ENCODE measurements at places on chromosomes 3 and 15.

DNA sequence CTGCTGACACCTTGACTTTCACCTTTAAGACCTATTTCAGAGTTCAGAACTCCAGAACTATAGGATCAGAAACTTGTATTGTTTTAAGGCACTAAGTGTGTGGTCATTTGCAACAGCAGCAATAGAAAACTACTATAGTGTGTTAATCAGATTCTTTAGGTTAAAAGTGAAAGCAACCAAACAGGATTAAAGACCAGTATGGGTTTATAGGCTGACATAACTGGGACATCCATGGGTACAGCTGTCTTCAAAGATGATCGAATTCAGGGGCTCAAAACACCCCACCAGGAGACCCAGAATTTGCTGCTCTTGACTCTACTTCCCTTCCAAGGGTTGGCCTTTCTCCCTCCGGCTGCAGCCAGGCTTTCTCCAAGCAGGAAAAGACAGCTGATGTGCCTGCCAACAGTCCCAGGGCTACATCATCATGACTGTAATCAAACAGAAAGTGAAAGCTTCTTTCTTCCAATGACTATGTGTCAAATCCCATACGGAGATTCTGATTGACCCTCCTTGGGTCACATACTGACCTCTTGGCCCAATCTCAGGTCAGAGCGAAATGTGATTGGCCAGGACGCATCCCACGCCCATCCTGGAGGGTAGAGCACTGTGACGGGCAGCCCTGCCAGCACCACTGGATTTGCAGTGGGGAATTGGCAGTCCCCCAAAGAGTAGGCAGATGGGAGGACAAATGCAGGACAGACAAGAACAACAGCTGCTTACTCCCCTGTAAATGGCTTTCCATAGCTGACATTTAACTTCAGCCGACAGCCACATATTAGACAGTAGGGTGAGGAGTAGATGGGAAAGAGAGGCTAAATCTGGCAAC is 51.4 kb upstream of the RNF7 start:
- DNase-seq = peak; percentile 69

DNA sequence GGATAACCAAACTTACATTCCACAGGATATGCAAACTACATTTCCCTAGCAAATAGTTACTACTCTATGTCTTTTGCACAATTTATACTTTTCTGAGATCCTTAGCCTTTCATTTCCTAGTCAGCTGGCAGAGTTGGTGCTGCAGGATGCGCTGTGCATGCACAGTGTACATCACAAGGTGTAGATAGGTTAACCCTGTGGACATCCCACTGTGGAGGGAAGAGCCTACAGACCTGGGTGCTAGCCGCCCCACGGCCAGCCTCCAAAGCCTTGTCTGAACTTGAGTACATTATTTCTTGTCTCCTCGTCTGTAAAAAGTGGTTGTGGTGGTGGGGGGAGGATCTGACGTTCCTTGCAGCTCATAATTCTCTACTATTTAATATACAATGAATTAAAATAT is 3.5 kb downstream of the TNFSF10 start:
- no peak for DNase-seq

GRCh38 chr3:73284472-73284871 is 223.0 kb downstream of the EBLN2 start:
- DNase-seq = no peak

DNA sequence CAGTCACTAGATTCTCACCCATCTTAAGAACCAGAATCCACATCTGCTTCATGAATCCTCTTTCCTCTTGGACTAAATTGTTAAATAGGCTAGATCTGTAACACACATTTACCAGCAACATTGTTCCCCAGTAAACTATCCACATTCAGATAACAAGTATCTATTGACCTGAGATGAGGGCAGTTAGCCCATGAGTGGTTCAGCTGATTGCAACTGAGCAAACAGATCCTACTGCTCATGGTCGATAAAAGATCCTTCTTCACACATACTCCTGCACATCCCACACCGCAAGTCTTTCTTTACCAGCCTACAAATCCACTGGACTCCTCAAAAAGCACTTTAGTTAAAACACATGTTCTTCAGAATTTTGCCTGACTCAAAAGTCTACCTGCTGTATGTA is 59.2 kb downstream of the UACA start:
- no peak for DNase-seq

DNA sequence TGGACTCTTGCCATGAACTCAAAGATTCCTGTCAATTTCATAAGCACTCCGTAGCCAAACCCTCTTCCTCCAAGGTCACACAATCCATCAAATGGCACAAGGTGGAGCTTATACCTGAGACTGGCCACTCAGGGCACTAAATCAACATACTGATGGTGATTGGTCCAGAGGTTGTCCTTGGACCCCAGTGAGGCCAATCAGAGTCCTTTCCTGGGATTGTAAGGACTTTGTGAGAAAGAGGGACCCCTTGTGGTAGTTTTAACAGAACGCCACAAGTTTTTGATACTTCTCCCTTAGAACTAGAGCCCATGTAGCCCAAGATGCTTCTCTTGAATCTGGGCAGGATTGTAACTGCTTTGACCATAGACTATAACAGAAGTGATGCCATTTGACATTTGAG is 44.4 kb upstream of the LARS2 start:
- peak; percentile 71 for DNase-seq

GRCh38 chr3:79418855-79419621 is 348.8 kb downstream of the ROBO1 start:
- DNase-seq = no peak

GRCh38 chr3:192812743-192813383 is 85.5 kb upstream of the FGF12 start:
- DNase-seq = peak; percentile 82

- peak; percentile 57 for DNase-seq
Measured at GRCh38 chr3:10983219-10983916, 9.2 kb upstream of the SLC6A1 start.

GRCh38 chr15:38084289-38084688 is 149.8 kb downstream of the TMCO5A start:
- no peak for DNase-seq

DNA sequence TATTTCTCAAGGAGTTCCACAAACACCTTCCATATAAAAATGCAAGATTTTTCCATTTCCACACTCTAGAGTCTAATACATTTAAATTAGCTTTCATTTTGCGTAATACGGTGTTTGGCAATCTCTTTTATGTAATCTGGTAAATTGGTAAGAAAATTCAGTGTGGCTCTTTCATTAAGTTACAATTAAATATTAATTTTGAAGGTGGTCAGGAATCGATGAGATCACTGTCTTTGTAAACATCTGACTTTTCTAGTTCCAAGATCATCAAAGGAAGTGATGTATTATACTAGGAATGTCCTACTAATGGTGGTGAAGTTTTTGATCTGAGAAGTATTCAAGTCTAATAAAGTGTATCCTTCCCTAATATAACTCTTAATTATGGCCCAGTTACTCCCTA is 1.1 kb upstream of the UTS2B start:
- DNase-seq = no peak

DNA sequence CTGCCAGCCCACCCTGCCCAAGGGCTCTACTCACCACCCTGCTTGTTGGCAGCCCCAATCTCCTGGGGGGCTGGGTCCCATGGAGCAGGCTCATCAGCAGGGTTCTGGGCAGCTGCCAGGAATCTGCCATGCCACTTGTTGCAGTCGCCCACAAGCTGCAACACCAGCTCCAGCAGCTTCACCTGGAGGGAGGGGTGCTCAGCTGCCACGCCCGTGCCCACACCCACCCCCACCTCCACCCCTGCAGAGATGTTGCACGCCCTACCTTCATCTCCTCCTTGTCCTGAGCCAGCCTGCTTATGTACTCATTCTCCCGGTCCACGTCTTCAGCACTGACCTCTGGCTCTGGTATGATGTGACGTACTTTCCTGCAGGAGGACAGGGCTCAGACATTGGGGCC is 77.9 kb upstream of the C2CD4B start:
- DNase-seq = no peak

- no peak for DNase-seq
Measured at GRCh38 chr15:40192942-40193341, 32.1 kb downstream of the BUB1B start.

DNA sequence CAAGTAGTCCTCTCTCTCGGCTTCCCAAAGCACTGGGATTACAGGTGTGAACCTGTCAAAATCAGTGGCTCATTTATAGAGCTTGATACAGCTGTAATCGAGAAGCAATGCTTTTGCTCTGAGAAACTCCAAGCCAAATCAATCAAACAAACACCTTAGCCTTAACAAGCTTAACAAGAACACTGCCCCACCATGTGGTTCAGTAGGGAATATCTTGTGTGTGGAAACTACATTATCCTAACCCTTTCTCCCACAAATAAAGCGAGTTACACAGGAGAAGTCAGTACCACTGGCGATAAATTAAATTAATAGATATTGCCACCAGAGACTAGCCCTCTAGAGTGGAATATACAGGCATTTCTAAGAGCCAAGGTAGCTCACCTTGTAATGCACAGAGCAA is 13.9 kb downstream of the CDAN1 start:
- DNase-seq = peak; percentile 35

DNA sequence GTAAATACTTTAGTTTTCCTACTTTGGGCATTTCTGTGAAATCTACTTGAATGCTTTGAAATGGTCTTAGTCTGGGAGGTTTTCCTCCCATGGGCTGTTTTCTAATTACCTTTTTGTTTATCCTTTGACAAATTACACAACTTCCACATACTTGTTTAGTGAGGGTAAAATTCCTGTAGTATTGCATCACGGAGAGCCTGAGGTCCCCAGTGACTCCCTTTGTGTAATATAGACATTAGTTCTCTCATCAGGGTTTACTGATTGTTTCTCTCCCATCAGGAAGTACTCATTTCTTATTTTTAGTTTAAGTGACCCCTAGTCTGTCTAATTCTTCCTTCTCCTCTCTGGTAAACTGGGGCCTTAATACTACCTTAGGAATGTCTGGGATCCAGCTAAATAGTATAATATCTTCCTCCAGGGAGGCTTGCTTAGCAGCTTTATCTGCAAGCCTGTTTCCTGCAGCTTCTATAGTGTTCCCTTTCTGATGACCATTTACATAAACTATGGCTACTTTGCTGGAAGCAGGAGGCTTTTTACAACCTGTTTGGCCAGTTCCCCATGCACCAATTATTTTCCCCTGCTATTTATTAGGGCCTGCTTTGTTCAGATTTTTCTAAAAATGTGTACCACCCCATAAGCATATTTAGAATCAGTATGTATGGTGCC is 87.2 kb upstream of the XCR1 start:
- DNase-seq = no peak

- no peak for DNase-seq
Measured at GRCh38 chr3:73572368-73572767, 52.4 kb downstream of the PDZRN3 start.

DNA sequence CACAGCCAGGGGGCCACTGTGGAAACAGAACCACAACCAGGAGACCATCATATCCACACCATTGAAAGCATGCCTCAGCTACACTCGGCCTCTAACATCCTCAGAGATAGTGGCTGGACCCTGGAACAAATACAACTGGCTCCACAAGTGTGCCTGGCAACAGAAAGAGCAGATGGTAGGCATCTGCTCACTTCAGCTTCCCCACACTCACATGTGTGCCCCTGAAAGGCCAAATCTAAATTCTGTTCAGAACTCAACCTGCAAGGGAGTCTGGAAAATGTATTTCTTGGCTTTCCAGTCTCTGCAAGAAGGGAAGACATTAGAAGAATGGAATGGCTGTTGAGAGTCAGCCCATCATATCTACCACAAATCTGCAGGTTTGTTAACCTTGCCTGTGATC is 54.7 kb upstream of the CTNNB1 start:
- DNase-seq = no peak

DNA sequence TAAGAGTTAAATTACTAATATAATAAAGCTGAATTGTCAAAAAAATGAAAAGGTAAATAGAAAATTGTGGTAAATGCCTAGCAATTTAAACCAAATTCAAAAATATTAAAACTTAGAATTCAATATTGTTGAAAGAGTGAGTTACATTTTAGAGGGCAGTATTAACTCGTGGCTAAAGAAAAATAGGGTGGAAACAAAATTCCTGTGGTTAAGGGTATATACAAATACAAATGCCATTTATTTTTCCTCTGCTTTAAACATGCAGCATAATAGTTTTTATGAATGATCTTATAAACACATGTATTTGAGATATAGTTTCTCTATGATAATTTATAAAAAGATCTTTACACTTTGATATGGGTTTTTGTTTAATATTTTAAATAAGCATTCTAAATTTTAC is 79.0 kb downstream of the NEDD4 start:
- DNase-seq = no peak

DNA sequence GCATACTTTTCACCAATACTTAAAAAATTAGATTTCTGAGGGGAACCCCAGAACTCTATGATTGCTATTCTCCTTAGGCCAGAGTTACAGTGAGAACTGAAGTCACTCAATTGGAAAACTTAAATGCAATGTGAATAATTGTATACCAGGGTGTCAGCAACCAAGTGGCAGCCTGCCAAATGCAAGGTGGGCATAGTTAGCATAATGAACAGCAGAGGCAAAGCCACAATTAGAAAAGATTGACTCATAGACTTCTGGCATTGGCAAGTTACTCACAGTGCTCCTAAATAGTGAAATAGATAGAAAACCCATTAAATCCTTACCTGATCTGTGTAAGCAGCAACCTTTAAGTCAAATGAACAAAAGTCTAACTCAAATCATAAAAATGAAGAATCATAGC is 94.9 kb downstream of the BCHE start:
- DNase-seq = no peak

GRCh38 chr3:39435006-39435748 is 28.7 kb downstream of the RPSA start:
- no peak for DNase-seq

GRCh38 chr15:31005660-31006059 is 14.2 kb upstream of the MTMR10 start:
- DNase-seq = no peak

DNA sequence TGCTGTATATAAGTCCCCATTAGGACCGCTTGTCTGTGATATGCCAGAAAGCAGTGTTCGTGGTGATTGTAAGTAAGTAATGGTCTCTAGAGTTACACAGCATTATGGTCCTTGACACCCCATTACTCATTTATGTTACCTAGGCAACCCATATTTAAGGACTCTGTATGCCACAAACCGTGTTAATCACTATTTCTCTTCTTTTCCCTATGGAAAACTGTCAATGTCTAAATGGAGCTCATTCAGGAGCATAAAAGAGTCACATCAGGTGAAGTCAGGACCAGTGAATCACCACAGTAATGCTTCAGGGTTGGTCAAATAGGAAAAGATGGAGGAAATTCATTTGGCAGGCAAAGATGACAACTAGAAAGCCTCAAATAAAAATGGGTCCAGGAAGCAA is 146.6 kb upstream of the PEX5L start:
- DNase-seq = no peak

All from SK-MEL-5 (cell line).